ENCODE measurements at places on chromosomes 12 and 14.
A peak's percentile ranks its signal among the peaks of the same experiment; 100 is the strongest.

GRCh38 chr12:124030510-124030909, 57.5 kb downstream of the ZNF664 start:
- no peak for DNase-seq

- DNase-seq: peak; percentile 44
Observed at GRCh38 chr14:100406505-100407131, 83.5 kb downstream of the SLC25A47 start.

DNA sequence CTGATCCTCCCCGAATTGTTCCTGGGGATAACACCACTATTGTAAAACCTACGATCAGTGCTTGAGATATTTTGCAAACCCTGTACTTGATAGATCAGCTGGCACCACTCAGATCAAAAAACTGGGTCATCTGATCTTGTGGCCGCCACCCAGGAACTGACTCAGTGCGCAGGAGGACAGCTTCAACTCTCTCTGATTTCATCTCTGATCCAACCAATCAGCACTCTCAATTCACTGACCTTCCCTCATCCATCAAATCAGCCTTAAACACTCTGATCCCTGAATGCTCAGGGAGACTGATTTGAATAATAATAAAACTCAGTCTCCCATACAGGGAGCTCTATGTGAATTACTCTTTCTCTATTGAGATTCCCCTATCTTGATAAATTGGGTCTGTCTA, 4.2 kb upstream of the XPOT start:
- DNase-seq: no peak

- no peak for DNase-seq
Observed at GRCh38 chr12:120710805-120711296, 593 bp downstream of the UNC119B start.

GRCh38 chr14:20356422-20356821, 13.0 kb downstream of the PARP2 start:
- DNase-seq: no peak

DNA sequence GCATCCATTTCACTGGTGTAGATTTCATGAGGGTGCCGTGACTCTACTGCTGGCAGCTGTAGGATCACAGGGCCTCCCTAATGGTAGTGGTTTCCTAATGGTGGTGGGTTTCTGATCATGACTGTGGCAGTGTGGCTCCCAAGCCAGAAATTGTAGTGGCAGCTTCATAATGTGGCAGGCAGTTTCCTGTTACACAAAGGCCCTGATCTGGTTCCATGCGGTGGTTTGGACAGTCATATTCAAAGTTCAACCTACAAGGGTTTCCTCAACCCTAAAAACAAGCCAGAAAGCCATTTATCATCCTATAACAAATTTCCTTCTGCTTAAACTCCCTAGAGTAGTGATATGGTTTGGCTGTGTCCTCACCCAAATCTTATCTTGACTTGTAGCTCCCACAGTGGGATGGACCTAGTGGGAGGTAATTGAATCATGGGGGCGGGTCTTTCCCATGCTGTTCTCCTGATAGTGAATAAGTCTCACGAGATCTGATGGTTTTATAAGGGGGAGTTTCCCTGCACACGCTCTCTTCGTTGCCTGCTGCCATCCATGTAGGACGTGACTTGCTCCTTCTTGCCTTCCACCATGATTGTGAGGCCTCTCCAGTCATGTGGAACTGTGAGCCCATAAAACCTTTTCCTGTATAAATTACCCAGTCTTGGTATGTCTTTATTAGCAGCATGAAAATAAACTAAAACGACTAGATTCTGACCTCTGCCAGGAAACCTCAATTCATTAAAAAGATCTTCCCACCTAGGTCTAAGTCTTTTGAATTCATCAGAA, 257.1 kb downstream of the EFCAB11 start:
- no peak for DNase-seq

DNA sequence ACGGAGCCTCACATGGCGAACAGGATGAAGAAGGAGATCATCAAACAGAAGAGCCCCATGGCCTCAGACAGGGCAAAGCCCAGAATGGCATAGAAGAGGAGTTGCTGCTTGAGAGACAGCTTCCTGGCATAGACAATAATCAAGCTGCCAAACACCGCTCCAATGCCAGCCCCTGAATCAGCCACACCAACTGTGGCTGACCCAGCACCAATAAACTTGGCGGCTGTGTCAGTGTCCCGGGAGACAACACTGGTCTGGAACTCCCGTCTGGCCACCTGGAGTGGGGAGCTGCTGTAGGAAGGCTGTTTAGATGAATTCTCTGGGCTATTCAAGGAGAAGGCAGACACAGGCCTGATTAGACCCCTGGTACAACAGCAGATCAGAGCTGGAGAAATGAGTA, 100.1 kb downstream of the HEATR5A start:
- no peak for DNase-seq

Measured in SHP77 (cell line).